ENCODE measurements at places on chromosomes 1 and 21. TPM values are rescaled to one million over a fixed set of nuclear protein-coding genes. Genes with fewer than 3 reads are reported as not detected.

Gene PCSK9
- total RNA-seq, result 26.6 TPM

Gene MYOCOS
- total RNA-seq, result not detected

Gene S100A3
- total RNA-seq, result 3.0 TPM

Gene PCAT6
- total RNA-seq, result not detected

Gene RPL22
- total RNA-seq, result 272 TPM

Gene INAVA
- total RNA-seq, result 11.3 TPM

Gene SPRR2E
- total RNA-seq, result not detected

Gene NHLH1
- 0.18 TPM for total RNA-seq
